Type B pancreatic cell (in vitro differentiated cells): ENCODE measurements at places on chromosomes 7 and 10.

DNA sequence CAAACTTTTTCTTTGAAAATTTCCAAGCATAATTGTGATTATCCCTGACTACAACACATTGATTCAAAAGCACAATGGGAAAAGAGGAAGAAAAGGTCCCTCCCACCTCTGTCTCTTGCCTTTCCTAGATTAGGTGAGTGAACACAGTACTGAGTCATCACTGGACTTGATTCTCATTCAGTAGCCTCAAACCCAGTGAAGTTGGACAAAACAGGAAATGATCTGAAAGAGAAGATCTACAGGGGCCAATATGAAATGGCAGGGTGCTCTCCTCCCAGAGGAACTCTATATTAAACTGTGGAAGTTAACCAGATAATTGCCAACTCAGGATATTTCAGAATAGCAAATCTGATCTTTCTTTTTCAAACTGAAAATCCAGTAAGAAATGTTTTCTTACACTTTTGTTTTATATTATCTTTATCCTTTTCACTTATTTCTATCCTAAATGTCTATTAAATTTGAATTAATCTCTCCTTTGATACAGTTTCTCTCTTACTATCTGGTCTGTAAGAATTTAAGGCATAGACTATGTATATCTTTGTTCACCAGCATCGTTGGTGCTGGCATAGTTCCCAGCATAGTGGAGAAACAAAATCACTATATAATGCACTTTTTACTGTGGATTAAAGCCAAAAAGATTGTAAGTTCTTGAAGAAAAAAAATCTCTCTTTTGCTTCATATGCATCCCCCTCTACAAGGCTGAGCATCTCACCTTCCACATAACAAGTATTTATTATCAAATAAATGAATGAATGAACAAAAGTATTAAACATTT is 41.4 kb upstream of the IKZF1 start:
- DNase-seq, result no peak

DNA sequence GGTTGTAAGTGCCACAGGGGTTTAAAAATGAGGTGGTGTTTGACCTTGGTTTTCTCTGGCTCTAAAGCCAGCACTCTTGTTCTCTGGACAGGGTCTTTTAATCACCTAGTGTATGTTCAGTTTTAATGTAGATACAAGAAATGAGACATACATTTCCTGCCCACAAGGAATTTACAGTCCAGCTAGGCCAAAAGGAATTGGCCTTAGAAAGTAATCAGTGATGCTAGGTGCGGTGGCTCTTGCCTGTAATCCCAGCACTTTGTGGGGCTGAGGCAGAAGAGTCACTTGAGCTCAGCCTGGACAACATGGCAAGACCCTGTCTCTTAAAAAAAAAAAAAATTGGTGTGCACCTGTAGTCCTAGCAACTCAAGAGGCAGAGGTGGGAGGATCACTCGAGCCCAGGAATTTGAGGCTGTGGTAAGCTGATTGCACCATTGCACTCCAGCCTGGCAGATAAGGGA is 100.2 kb downstream of the LRMDA start:
- no peak for DNase-seq

DNA sequence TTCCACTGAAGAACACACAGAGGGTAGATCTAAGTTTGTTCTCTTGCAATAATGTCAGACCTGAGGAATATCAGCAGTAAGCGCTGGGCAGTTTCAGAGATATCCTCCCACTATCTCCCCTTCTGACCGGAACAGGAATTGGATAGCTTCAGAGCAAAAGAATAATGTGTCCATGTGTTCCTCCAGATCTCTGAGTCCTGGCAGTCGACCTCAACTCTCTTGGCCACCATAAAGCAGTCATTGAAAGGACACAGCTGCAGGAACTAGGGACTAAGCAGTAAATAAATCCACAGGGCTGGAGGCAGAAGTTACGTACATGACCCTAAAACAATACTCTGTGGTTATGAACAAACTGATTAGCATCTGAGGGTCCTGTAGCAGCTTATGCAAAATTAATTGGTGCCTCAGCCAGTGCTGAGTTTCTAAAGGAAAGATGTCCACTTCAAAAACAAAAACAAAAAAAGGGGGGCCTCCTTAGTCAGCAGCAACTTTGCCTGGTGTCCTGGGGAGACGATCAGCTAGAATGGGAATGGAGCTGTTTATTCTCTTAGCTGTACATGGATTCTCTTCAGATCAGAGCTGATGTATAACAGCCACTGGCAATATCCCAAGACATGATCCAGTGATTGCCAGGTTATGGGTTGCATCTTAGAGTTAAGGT is 6.4 kb upstream of the PRTFDC1 start:
- DNase-seq, result no peak

GRCh38 chr10:49169776-49170175 is 18.4 kb downstream of the TMEM273 start:
- DNase-seq, result peak; percentile 48

DNA sequence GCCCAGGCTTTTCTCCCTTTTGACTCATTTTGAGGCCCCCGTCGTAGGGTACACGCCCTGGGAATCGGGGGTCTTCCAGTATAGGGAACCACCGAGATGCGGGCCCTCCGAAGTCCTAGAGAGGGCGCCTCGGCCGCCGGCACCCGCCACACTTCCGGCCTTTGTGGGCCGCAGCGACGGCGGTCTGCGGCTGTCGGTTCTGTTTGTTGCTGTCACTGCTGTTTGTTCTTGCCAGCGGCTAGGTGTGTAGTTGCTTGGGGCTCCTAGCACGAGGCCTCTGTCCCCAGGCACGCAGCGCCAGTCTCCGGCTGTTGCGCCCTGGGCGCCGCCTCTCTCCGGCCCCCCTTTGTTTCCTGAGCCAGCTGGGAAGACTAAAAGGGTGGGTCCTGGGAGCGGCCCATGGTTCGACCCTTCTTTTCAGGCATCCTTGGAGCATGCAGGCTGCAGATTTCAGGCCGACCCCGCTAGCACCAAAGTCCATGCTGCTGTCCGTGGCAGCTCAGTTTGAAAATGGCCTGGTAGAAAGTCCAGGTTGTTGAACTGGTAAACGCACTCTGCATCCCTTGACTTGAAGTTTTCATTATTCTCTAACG is 17.8 kb upstream of the ZKSCAN1 start:
- no peak for DNase-seq

GRCh38 chr10:60573336-60573735 is 183.7 kb upstream of the ANK3 start:
- DNase-seq, result no peak
